Stimulated activated CD4-positive, alpha-beta T cell treated with anti-CD3 and anti-CD28 coated beads, Interleukin-15, amount 100 ng/mL, for 1 hour (primary cell): ENCODE measurements at places on chromosomes 5 and 9.

GRCh38 chr5:173328844-173329490 is 753 bp upstream of the STC2 start:
- no peak for DNase-seq

DNA sequence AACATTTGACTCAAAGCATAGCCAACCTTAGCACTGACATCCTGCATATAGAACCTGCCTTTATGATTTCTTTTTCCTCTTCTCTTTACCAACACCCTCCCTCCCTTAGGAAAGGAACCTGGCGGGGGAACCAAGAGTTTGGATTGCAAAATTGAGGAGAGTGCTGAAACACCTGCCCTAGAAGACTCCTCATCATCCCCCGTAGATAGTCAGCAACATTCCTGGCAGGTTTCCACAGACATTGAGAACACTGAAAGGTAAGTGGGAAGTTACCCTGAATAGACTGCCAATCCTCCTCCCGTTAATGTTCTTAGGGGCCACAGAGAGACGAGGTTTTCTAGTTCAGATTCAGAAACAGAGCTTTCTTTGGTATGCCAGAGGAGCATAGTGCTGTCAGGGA is 88.8 kb downstream of the RGS7BP start:
- no peak for DNase-seq

GRCh38 chr9:7534211-7534935 is 265.2 kb downstream of the DMAC1 start:
- no peak for DNase-seq

DNA sequence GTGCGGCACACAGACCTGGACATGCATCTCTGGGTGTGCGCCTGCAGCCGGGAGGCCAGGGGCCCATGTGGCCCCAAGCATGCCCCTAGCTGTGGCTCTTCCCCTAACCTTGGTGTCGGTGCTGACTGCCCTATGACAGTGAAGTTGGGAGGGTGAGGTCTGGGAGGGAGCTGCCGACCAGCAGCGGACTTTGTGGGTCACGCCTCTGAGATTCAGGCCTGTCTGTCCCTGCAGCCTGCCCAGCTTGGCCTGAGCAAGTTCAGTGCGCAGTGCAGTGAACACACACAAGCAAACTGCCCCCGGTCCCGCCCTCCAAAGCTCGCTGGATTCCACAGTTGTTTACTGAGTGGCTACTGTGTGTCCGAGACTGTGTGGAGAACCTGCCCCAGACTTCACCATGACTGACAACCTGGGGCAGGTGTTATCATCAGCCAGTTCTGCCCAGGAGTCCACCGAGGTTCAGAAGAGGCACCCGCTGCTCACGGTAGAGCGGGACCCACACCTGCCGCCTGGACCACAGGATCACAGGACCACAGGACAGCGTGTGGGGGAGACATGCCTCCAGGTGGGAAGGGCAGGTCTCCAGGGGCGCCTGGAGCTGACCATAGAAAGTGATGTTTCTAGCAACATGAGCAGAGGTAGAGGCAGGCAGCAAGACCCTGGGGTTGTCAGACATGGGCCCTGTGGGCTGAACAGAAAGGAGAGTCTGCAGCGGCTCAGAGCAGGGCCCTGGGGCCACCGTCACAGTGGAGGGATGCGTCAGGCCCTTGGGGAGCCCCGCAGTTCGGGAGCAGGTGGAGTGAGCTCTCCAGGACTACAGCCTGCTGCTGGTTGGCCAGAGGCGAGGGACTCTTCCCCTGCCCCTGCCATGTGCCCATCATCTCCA is 105.1 kb downstream of the PHF2 start:
- DNase-seq = no peak

- no peak for DNase-seq
Observed at GRCh38 chr5:14873093-14873492, 1.5 kb upstream of the ANKH start.

DNA sequence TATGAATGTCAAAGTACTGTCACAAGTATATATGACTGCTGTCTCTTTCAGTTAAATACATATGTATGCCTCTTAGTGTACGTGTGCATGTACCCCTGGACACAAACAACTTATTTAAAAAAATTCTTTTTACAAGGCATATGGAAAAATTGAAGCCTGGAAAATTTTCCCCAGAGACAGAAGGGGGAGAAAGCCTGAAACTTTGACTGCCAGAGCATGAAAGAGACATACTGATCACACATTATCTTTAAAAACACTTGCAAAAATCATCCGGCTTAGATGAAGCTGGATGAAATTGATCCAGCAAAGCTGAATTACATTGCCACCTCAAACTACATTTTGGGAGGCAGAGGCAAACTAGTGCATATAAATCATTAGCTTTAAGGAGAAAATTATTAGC is 88.0 kb upstream of the NFIB start:
- no peak for DNase-seq

GRCh38 chr5:60377826-60378225 is 322.1 kb downstream of the DEPDC1B start:
- no peak for DNase-seq

DNA sequence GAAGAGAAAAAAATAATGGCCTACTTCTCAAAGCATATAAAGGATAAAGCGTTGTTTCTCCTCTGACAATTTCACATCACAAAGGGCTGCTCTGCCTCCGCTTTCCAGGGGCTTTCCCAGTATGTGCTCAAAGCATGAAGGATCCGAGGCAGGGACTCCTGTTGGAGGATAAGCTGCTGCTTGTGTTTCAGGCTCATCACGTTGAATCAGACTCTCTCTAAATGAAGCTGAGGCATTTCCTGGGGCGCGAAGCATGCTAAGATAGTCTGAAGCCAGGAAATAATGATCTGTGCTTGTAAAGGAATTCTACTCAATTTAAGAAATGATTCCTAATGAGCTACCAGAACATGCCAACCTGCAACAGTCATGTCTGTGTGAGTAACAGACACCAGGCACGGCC is 97.5 kb downstream of the MARCHF11 start:
- no peak for DNase-seq

DNA sequence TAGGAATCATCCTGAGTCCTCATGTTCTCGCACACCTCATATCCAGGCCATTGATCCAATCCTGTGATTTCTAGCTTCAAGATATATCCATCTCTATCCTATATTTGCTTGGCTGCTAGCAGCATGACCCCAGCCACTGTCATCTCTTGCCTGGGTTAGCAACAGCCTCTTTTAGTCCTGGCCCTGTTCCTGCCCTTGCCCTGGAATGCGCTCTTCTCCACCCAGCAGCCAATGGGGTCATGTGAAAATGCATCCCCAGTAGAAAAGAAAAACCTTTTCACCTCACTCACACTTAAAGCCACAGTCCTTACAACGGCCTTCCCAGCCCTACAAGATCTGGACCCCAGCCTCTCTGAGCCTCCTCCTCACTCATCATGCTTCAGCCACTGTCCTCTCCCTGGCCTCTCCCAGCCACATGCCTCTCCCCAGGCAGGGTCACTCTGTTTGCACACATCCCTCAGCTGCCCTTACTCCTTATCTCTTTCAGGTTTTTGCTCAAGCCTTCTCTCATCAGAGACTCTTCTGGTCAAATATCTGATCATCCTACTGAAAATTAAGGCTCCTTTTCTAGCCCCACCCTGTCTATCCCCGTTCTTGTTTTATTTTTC is 34.3 kb upstream of the NR3C1 start:
- no peak for DNase-seq

DNA sequence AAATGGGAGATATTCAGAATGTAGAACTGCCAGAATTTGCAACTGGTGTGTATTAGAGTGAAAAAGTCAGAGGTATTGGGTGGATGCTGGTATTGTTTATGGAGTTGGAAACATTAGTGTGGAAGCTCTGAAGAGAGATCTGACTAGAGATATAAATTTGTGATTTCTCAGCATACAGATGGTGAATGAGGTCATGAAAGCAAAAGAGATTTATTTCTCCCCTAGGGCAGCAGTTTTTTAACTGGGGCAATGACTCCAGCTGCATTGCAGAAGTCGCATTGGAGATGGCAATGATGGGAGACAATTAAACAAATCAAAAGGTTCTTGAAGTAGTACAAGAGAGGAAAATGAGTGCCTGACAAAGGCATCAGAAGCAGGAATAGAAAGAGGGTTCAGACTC is 64.9 kb downstream of the CETN3 start:
- DNase-seq = no peak

DNA sequence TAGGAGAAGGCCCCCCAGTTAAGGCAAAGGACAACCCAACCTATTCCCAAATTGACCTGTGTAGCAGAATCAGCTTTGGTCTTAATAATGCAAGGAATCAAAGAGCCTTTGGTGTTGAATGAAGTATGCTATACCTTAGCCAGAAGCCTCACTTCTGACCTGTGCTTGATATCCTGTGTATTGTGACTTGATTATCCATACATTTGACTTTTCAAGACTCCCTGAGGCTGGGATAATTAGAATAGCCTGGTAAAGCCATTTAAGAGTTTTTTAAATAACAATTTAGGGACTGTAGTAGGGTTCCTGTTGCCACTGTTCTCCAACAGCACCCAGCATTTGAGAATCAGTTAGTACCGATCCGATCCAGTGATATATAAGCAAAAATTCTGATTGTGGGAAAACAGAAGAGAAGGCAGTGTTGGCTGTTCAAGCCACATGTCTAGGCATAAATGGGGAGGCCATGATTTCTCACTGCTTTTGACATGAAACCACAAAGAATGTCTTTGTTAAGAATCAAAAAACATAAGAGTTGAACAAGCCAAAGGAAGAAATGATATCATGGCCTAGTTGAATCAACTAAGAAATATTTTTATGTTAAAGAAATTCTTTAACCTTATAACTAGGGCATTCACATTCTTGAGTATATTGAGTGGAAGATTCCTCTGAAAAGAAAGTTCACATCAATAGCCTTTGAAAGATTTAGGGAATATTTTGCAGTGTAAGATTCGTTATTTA is 98.9 kb downstream of the F2RL2 start:
- DNase-seq = no peak

GRCh38 chr5:132501961-132502931 is 11.7 kb upstream of the IRF1 start:
- DNase-seq = no peak

GRCh38 chr9:124869466-124869985 is 7.6 kb downstream of the ARPC5L start:
- no peak for DNase-seq

DNA sequence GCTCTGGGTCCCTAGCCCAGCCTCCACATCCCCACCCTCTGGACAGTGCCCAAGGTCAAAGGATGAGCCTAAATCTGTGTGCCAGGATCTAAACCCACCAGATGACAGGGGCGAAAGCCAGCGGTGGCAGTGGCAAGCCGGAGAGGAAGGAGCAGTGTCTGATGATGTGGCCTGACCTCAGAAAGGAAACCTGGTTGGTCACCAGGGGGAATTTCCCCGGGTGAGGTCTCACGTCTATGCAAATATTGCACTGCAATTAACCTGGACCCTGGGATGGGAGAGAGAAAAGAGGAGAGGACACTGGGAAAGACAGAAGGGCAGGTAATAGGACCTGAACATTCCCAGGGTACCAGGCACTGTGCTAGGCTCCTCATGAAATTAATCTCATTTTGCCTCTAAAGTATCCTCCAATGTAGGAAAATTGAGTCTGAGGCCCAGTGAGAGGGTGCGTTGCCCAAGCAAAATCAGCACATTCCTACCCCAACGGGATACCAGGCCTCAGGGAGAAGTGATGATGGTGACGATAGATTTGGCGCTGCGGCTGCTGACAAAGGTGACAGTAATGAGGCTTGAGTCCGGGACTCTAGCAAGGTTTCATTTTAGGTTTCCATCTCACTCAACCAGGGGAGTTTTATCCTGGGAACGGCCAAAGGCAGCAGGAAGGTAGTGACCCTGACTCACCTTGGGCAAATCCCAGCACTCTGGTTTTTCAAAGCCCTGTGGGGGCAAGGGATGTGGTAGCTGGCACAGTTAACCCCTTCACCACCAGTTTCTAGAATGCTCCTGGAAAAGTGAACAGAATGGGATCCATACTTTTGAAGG is 13.4 kb upstream of the TNIP1 start:
- no peak for DNase-seq

DNA sequence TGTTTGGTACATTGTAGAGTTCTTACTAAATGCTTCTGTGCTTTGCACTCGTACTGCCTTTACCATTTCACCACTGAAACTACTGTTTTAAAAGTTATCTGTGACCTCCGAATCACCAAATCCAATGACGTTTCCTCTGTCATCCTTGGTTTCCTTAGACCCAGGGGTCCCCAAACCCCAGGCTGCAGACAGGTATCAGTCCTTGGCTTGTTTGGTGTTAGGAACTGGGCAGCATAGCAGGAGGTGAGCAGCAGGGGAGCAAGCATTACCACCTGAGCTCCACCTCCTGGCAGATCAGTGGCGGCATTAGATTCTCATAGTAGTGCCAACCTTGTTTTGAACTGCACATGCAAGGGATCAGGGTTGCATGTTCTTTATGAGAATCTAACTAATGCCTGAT is 26.8 kb upstream of the APC start:
- no peak for DNase-seq

- no peak for DNase-seq
Observed at GRCh38 chr9:99606296-99606695, 215.4 kb upstream of the NR4A3 start.

DNA sequence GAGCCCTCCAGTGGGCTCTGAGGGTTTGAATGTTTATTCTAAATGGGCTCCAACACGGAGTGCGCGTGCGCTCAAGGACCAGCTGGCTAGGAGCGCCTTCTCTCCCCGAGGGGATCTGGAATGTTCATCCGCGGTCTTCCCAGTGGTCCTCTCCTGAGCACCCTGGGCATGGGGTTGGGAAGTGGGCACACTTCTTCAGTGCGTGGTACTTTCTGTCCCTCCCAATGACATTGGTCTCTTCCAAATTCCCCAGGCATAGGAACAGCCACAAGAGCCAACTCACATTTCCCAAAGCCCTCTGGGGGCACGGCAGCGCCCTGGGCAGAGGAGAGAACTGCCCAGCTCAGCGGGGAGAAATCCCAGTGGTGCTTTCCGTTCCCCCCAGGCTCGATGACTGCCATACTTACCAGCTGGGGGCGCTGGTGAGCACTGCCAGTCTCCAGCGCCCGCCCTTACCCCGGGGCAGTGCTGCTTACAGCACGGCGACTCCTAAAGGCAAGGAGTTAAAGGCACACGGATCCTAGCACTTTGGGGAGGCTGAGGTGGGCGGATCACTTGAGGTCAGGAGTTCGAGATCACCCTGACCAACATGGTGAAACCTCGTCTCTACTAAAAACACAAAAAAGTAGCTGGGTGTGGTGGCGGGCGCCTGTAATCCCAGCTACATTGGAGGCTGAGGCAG is 29.9 kb upstream of the OBP2B start:
- peak; percentile 38 for DNase-seq

GRCh38 chr9:107749787-107750444 is 260.3 kb upstream of the KLF4 start:
- no peak for DNase-seq

- no peak for DNase-seq
Observed at GRCh38 chr5:50922942-50923767, 256.7 kb downstream of the PARP8 start.

GRCh38 chr5:14178671-14179211 is 35.6 kb downstream of the TRIO start:
- no peak for DNase-seq

GRCh38 chr9:108671176-108671575 is 184.6 kb downstream of the ACTL7B start:
- DNase-seq = no peak

GRCh38 chr5:16668631-16669030 is 51.8 kb upstream of the RETREG1 start:
- DNase-seq = no peak
